ENCODE measurements at places on chromosomes 3 and 15. TPM values are rescaled to one million over a fixed set of nuclear protein-coding genes. Genes with fewer than 3 reads are reported as not detected.

Gene GPR149
- total RNA-seq, result not detected

Gene AP3B2
- 0.18 TPM for total RNA-seq

Gene HYAL1
- 8.4 TPM for total RNA-seq

Gene TMEM40
- not detected for total RNA-seq

Gene PRSS50
- not detected for total RNA-seq

Gene GOLGA8S
- not detected for total RNA-seq

DNA sequence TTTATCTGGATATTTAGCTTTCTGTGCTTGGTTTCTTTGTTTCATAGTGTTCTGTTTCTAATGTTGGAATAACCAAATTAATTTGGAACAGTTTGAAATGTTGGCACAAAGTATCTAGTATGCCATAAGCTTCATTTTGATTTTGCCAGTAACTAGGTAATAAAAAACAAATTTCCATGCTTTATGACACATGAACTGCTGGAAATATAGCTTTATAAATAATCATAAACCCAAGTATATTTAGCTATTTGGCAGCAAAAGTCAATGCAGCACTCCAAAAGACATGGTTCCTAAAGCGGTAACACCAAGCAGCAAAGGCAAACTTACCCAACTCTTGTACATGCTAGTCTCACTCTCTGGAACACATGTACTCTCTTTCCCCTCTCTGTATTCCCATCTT lies 106.0 kb upstream of the CCNL1 start:
- no peak for DNase-seq
- H3K4me3 ChIP-seq, result no peak overlapping the region
- H3K36me3 ChIP-seq, result no peaks in the 10 kb centered on the region
- no peak overlapping the region for H3K27ac ChIP-seq
- H3K27me3 ChIP-seq, result no peaks in the 10 kb centered on the region

GRCh38 chr3:49506906-49507305 lies 36.8 kb downstream of the DAG1 start:
- no peak for DNase-seq
- H3K4me1 ChIP-seq, result no peaks in the 10 kb centered on the region
- H3K27ac ChIP-seq, result no peak overlapping the region
- peaks cover 24% of the 10 kb centered on the region for H3K36me3 ChIP-seq
- H3K27me3 ChIP-seq, result no peaks in the 10 kb centered on the region
- no peak overlapping the region for H3K4me3 ChIP-seq

DNA sequence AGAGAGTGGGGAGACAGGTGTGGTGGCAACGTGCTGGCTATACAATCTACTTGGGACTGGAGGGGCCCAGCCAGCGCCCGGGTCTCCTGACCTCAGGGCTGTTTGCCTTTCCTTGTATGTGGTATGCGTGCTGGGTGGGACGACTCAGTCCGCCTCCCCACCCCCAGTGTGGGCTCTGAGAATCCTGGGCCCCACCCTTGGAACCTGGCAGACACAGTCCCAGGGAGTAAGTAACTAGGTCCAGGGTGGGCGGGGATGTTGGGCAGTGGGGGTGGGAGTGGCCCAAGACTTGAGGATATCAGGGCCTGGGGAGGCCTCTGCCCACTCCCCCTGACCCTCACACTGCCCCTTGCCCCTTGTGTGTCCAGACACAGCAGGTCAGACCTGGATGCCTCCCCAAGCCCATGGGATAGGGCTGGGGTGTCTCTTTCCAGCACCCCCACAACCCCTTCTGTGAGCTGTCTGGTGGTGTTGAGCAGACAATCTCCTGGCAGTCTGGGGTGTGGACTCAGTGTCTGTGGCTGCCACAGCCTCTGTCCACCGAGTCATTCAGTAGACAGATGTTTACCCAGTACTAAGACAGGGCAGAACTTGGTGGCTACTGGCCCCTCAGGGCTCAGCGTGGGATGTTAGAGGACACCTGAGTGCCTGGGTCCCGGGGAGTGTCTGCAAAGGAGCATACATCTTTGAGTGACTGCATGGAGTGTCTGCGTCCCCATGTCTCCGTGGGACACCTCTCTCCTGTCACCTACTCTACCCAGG lies 1.3 kb downstream of the CHST13 start:
- no peak overlapping the region for H3K4me3 ChIP-seq
- DNase-seq, result no peak
- H3K36me3 ChIP-seq, result no peaks in the 10 kb centered on the region
- no peak overlapping the region for H3K27ac ChIP-seq

DNA sequence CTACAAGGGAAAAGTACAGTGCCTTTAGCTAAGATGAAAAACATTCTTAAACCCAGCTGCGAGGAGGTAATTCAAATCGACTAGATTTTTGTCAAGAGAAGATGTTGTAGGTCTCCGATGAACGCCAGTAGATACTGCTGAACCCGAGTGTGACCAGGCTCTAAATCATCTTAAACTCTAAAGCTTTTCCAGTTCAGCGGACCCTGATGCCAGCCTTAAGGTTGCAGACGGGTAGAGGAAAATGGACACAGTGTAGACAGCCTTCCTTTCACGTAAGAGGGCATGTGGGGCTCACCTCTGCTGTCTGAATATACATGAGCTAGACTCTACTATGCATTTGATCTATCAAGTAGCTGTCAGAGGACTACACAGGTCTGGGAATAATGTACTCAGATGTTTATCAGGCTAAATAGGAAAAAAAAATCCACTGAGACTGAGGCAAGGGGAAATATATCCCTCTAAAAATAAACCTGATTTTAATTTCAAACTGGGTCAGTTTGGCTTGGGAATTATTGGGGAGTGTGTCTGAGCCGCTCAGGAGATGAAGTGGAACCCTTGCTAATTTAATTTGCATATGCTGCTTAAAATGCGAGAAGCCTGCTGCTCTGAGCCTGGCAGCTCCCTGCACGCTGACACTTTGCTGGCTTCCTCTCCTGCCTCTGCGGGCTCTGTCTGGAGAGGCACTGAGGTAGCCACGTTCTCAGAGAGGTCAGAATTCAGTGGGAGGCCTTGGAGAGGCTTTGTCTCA lies 151.9 kb downstream of the CADPS start:
- no peaks in the 10 kb centered on the region for H3K4me1 ChIP-seq
- no peaks in the 10 kb centered on the region for H3K27me3 ChIP-seq
- no peak overlapping the region for H3K27ac ChIP-seq
- H3K4me3 ChIP-seq, result no peak overlapping the region

DNA sequence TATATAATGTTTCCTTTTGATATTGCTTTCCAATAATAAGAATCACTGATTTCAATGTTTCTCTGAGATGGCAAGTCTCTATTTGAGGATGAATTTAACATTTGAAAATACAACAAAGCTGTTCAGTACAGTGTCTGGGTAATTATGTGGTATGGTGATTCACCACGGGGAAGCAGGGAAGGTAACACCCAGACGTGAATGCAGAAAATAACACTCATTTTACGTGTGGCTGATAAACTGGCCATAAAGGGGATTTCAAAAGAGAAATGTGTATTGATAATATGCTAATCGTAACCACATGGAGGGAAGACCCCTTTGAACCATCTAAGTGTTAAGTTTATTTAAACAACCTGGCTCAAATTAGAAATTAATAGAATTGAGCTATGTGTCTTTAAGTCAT lies 344.6 kb downstream of the GRM7 start:
- H3K27ac ChIP-seq, result no peak overlapping the region
- H3K4me1 ChIP-seq, result no peaks in the 10 kb centered on the region
- no peaks in the 10 kb centered on the region for H3K27me3 ChIP-seq
- H3K36me3 ChIP-seq, result no peaks in the 10 kb centered on the region
- no peak for DNase-seq
- no peak overlapping the region for H3K4me3 ChIP-seq

DNA sequence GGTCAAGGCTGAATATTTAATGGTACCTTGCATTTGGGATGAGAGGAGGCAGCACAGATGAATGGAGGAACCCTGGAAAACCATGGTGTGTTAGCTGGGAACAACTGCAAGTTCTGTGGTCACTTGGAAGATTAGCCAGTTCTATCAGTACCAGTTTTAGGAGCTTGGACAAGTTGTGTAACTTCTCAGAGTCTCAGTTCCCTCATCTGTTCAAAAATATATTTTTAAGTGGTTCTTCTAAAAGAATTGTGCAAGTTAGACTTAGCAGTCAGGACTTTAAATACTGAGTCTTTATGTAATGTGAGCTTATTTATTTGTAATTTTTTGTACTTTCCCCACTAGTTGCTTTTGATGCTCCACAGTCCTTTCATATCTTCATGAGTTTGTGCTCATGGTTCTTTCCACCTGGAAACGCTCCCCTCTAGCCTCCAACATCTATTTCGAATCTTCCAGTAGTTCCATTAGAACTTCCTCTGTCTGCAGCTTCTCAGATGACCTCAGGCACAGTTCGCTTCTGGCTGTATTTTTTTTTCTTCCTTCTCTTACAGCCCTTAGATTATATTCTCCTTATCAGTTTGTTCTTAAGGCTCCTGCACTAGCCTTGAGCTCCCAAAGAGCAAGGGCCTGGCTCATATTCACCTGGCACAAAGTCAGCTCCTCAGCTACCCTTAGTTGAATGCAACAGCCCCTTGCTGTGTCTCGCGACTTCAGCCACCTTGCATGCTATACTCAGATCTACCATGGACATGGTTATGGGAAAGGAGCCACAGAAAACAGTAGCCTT lies 27.1 kb downstream of the ITPR1 start:
- peaks cover 10% of the 10 kb centered on the region for H3K4me1 ChIP-seq
- H3K27me3 ChIP-seq, result no peaks in the 10 kb centered on the region
- H3K27ac ChIP-seq, result peak overlapping the region; percentile 2
- H3K4me3 ChIP-seq, result no peak overlapping the region
- DNase-seq, result no peak

GRCh38 chr3:9732740-9733115 lies 1.2 kb downstream of the BRPF1 start:
- DNase-seq, result no peak
- H3K4me3 ChIP-seq, result peak overlapping the region; percentile 93
- peak overlapping the region; percentile 100 for H3K27ac ChIP-seq
- peaks cover 48% of the 10 kb centered on the region for H3K36me3 ChIP-seq
- H3K4me1 ChIP-seq, result peaks cover 29% of the 10 kb centered on the region

GRCh38 chr15:24763891-24764290 lies 88.3 kb downstream of the NPAP1 start:
- no peaks in the 10 kb centered on the region for H3K4me1 ChIP-seq
- H3K4me3 ChIP-seq, result no peak overlapping the region
- no peaks in the 10 kb centered on the region for H3K36me3 ChIP-seq
- no peak overlapping the region for H3K27ac ChIP-seq
- H3K27me3 ChIP-seq, result no peaks in the 10 kb centered on the region

GRCh38 chr3:129005526-129006303 lies 4.6 kb downstream of the EFCC1 start:
- H3K36me3 ChIP-seq, result no peaks in the 10 kb centered on the region
- H3K27me3 ChIP-seq, result peaks cover 9% of the 10 kb centered on the region
- H3K4me1 ChIP-seq, result no peaks in the 10 kb centered on the region
- DNase-seq, result no peak
- no peak overlapping the region for H3K27ac ChIP-seq

GRCh38 chr3:151562891-151563290 lies 102.0 kb upstream of the IGSF10 start:
- H3K36me3 ChIP-seq, result no peaks in the 10 kb centered on the region
- DNase-seq, result no peak
- no peaks in the 10 kb centered on the region for H3K27me3 ChIP-seq

GRCh38 chr3:58177747-58178527 lies 32.8 kb downstream of the DNASE1L3 start:
- peaks cover 35% of the 10 kb centered on the region for H3K4me1 ChIP-seq
- DNase-seq, result peak; percentile 88
- H3K4me3 ChIP-seq, result peak overlapping the region; percentile 21
- no peak overlapping the region for H3K27ac ChIP-seq
- no peaks in the 10 kb centered on the region for H3K36me3 ChIP-seq

DNA sequence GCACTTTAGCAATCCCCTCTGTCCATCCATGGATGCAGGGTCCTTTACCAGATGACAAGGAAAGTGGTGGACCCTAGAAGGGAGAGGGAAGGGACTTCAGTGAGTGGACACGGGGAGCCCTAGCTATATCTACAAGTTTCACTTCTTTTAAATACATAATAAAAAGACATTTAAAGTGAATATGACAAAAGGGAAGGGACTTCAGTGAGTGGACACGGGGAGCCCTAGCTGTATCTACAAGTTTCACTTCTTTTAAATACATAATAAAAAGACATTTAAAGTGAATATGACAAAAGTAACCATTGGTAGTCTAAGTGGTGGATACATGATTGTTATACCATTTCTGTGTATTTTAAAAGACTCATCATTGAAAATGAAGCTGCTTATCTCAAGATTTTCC lies 81.9 kb upstream of the HES1 start:
- H3K36me3 ChIP-seq, result no peaks in the 10 kb centered on the region
- H3K27me3 ChIP-seq, result no peaks in the 10 kb centered on the region
- H3K4me3 ChIP-seq, result no peak overlapping the region

GRCh38 chr3:65004306-65004705 lies 316.5 kb upstream of the ADAMTS9 start:
- no peaks in the 10 kb centered on the region for H3K27me3 ChIP-seq
- no peak overlapping the region for H3K4me3 ChIP-seq
- no peak for DNase-seq
- no peak overlapping the region for H3K27ac ChIP-seq
- H3K36me3 ChIP-seq, result no peaks in the 10 kb centered on the region

DNA sequence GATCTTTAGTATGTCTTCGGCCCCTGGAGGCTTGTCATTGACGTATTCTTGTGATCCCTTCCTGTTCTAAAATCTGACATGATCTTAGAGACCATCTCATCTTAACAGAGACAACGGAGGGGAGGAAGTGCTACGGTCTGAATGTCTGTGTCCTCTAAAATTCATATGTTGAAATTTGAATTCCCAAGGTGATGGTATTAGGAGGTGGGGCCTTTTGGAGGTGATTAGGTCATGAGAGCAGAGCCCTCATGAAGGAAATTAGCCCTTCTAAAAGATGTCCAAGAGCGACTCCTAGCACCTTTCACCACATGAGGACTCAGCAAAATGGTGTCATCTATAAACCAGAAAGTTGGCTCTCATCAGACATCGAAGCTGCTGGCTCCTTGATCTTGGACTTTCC lies 233.2 kb upstream of the CMC1 start:
- no peak for DNase-seq
- H3K4me1 ChIP-seq, result no peaks in the 10 kb centered on the region
- no peak overlapping the region for H3K27ac ChIP-seq
- no peaks in the 10 kb centered on the region for H3K36me3 ChIP-seq
- no peak overlapping the region for H3K4me3 ChIP-seq
- no peaks in the 10 kb centered on the region for H3K27me3 ChIP-seq

DNA sequence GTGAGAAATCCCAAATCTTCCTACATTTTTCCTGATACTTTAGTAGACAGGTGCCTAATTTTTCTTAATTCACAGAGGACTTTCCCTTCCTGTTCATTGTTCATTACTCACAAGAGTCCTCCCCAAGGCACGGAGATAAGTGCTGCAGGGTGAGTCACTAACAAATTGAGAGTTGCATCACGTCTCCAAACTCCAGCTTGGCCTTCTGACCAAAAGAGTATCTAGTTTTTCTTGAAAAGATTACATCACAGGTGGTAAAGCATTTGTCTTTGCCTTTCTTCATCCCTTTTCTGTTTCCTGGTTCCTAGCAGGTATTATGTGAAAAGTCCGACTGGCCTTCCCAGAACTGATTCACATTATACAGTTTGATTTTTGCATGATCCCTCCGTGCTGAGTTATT lies 24.9 kb upstream of the RASGRP1 start:
- H3K36me3 ChIP-seq, result no peaks in the 10 kb centered on the region
- H3K27ac ChIP-seq, result peak overlapping the region; percentile 51
- H3K4me3 ChIP-seq, result no peak overlapping the region
- H3K4me1 ChIP-seq, result peaks cover 22% of the 10 kb centered on the region
- H3K27me3 ChIP-seq, result no peaks in the 10 kb centered on the region

All from K562 (cell line).